ENCODE measurements at places on chromosomes 4 and X.

GRCh38 chr4:132710971-132711370 lies 438.1 kb upstream of the PCDH10 start:
- DNase-seq = no peak

GRCh38 chr4:151573945-151574344 lies 165.0 kb downstream of the FHIP1A start:
- no peak for DNase-seq

DNA sequence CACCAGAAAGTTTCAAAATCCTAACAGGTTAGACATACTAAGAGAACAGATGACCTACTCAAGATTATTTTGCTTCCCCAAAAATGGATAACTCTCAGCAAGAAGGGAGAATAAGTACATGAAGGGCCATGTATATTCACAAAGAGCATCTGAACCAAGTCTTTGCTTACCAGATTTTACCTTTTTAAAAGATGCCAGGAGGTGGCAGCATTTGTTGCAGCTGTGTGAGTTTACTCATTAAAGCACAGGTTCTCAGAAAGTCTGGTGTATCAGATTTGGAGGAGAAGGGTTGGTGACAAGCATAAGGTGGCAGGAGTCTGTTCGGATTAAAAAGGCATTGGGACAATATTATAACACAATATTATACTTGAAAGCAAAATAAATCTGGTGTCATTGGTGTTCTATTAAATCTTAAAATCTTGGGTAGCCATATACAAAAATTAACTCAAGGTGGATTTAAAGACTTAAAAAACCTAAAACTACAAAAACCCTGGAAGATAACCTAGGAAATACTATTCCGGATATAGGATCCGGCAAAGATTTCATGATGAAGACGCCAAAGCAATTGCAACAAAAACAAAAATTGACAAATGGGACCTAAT lies 51.3 kb upstream of the NFKB1 start:
- DNase-seq = no peak

DNA sequence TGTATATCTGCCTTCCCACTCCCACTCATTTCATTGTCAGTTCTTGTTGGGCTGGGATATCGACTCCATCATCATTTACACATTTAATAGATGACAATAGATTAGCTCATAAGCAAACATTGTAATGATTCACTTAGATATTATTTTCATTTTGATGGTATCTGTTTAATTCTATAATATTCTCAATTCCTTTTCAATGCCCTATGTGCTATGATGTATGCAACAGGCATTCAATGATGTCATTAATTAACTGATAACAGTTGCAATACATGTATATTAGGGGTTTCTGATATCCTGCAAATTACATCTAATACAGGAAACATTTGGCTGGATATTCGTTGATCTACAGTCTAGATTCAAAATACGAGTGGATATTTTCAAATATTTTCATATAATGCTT lies 850.5 kb downstream of the CCSER1 start:
- no peak for DNase-seq

DNA sequence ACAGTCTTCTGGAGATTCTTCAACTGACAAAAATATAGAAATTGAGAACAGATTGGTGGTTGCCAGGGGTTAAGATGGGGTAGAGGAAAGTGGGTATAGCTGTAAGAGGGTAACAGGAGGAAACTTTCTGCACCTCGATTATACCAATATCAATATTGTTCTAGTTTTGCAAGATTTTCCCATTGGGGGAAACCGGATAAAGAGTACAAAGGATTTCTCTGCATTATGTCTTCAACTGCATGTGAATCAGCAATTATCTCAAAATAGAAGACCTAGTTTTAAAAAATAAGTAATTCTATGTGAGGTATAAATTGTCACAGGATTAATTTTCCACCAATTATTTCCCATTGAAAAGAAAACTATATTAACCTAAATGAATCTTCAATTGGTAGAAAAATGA lies 65.7 kb downstream of the LRBA start:
- DNase-seq = no peak

DNA sequence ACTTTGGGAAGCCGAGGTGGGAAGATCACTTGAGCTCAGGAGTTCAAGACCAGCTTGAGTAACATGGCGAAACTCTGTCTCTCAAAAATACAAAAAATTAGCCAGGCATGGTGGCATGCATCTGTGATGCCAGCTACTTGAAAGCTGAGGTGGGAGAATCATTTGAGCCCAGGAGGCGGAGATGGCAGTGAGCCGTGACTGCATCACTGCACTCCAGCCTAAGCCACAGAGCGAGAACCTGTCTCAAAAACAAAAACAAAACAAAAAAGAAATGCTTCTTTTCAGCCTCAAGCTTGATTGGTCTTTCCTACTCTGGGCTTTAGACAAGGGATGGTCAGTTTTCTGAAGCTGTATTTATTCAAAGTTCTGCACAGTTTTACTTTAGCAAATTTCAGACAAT lies 15.8 kb upstream of the DHRSX start:
- no peak for DNase-seq

GRCh38 chr4:100833906-100834305 lies 316.1 kb upstream of the EMCN start:
- no peak for DNase-seq

DNA sequence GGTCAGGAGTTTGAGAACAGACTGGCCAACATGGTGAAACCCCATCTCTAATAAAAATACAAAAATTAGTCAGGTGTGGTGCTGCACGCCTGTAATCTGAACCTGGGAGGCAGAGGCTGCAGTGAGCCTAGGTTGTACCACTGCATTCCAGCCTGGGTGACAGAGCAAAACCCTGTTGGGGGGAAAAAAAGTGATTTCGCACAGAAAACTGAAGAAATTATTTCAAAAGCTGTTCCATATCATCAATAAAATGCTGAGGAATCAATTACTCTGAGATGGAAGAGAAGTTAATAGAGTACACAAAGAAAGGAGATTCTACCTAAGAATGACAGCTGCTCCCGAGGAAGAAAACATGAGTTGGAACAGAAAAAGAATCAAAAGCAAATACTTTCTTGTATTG lies 95.9 kb downstream of the PDGFC start:
- DNase-seq = no peak

DNA sequence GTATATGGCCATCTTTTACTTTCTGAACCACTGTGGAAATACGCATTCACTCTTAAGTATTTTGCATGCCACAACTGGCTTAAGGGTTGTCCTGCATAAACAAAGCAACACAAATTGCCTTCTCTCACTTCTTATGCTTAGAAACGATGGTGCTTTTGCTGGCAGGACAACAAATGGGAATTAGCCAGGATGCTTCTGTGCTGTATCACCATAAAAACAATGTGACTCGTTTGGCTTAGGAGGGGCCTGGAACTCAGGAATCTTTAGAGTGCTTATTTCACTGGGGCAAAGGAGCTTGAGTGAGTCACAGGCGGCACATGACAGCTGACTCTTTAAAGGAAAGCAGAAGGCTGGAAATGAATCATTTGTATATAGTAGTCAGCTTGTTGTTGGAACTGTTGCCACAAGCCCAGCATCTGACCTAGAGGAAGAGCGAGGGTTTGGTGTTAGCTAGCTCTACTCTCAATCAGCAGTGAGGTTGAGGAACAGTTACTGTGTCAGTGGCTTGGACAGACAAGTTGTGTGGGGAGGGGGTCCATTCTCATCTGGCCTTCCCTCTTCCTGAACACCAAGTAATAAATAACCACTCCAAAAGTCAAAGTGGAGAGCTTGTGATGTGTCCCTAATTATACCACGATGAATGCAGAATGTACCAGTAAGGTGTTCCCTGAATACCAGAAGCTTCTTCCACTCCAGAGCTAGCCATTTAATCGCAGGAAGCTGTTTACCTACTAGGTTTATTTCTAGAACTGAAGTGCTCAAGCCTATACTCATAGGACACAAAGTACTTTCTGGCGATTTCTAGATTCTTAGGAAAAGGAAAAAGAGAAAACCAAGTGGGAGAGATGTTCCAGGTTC lies 293.1 kb downstream of the CAMK2D start:
- no peak for DNase-seq

DNA sequence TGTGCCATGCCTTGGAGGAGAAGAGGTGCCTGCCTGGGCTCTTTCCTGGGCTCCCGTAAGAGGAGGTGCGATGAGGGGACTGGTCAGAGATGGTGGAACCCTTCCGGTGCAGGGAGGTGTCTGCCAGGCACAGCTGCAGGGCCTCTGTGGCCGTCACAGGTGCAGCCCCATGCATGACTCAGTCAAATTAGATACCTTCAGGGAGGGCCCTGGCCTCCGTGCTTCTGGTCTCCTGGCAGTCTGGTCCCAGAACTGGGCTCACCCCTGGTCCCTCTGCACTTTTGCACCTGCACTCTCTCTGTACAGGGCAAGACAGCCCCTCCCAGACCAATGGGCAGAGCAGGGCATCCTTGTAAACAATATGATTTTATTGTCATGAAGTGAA lies 49.9 kb upstream of the LRPAP1 start:
- DNase-seq = no peak

DNA sequence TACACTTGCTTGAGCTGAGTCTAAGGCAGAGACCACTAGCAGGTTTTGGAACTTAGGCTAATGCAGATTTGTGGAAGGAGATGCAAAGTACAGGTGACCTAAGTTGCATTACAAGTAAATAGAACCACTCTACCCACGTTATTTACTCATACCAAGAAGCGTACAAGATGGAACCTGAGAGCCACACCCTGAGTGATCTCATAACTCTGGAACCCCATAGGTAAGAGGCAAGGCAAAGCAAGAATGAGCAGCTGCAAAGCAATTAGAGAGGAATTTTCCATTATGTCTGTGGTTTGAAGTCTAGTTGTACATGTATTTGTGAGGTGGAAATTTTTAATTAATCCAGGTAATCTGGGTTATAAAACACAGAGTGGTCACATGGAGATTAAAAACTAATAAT lies 55.4 kb downstream of the CC2D2A start:
- no peak for DNase-seq

DNA sequence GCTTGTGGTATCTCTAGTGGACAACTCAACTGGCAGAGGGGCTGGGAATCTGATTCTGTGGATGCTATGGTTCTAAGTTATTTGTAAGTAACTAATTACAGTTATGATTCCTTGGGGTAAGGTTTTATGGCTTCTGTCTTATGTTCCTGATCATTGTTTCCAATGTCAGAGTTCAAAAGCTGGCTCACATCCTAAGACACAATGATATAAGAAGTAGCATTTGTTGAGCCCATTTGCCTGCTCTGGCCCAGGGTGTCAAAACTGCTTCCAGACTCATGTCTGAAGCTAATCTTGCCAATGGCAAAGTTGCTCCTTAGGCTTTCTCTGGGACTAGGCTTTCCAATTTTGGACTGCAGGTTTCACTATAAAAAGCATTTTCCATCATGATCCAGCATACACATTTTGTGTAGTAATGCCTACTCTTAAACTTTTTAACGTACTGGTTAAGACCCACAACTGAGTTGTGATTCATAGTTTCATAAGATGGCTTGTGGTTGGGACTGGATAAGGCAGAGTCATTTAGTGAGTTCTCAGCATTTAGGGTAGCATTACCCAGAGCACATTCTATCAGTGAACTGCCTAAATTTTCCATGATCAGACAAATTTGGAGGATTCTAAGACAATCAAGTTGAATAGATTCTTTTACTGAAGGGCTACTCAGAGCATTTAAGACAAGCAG lies 50.0 kb downstream of the CCNI start:
- no peak for DNase-seq

- DNase-seq = no peak
Measured at GRCh38 chrX:71057848-71058530, 10.1 kb downstream of the SNX12 start.

- DNase-seq = no peak
Measured at GRCh38 chr4:101348995-101349800, 1.9 kb upstream of the PPP3CA start.

- DNase-seq = no peak
Measured at GRCh38 chr4:3832536-3833220, 66.5 kb downstream of the ADRA2C start.

- no peak for DNase-seq
Measured at GRCh38 chr4:3365326-3365725, 72.5 kb downstream of the RGS12 start.

DNA sequence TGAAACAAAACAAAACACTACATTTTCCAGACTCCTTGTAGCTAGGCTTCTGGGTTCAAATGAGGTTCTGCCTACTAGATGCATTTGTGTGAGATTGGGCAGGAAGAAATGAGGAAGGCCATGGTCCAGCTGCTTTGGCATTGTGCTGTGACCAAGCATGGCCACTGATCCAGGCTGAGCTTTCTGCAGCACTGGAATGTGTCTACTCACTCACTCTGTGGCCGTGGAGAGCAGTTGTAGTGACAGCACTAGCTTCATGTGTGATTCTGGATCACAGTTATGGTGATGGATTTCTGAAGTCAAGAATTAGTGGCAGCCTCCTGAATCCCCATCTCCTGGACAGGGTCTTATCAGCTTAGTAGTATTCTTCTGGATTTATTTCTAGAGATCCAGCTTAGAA lies 358.9 kb downstream of the GPAT3 start:
- no peak for DNase-seq

DNA sequence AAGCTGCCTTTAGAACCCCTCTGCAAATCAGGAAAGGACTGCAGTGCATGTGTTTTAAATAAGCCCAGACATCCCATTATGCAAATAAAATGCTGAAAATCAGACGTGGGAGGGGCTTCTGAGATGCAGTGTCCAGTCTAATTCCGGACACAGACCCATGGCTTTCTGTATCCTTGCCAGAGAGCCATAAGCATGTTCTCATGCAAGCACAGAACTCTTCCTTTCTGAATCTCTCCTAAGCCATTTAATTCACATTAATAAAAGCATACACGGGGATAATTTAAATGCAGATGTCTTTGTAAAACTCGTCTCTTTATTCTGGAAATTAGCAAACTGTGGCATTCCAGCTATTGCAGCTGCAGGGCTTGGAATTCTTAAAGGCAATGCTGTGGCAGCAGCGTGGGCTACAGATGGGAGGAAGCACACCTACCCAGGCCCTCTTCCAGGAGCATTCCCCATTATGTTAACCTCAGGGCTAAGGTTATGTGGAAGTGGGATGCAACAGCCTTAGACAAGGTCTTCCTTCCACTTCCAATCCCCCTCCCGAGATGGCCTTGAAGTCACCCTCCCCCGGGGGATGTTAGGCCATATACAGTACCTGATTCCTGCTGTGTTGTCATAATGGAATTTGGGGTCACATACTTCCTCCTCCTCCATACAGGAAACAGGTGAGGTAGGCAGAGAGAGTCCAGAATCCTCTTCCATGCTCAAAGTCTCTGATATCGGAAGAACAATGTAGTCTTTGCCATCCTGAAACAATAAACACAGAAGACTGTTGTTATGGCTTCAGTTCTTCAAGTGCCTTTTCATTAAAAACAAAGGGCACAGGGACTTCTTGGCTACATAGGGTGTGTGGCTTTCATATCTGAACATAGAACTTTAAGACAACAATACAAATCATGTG lies 38.1 kb downstream of the KDR start:
- DNase-seq = no peak

DNA sequence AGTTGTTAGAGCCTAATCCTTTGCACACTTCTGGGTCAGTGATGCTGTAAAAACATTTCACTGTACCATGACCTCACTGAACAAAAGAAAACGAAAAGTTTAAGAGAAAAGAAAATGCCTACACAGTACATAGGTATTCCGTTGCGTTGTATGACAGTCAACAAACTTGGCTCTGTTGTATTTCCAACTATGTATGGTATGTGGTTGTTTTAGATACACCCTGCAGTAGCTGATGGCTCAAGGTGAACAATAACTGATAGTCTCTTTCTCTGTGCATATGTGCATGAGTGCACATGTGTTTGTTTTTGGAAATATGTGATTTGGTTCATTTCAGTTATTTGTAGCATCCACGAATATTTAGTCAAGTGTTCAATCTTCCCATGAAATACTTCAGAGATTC lies 176.0 kb downstream of the BMPR1B start:
- DNase-seq = no peak

GRCh38 chrX:275476-275966 lies 5.7 kb upstream of the PLCXD1 start:
- DNase-seq = no peak

- DNase-seq = no peak
Measured at GRCh38 chr4:79147251-79147650, 178.6 kb downstream of the NAA11 start.
